ENCODE measurements at places on chromosomes 1 and 21.
A peak's percentile ranks its signal among the peaks of the same experiment; 100 is the strongest.

- DNase-seq: peak; percentile 19
Observed at GRCh38 chr1:228217551-228218344, 9.9 kb downstream of the OBSCN start.

DNA sequence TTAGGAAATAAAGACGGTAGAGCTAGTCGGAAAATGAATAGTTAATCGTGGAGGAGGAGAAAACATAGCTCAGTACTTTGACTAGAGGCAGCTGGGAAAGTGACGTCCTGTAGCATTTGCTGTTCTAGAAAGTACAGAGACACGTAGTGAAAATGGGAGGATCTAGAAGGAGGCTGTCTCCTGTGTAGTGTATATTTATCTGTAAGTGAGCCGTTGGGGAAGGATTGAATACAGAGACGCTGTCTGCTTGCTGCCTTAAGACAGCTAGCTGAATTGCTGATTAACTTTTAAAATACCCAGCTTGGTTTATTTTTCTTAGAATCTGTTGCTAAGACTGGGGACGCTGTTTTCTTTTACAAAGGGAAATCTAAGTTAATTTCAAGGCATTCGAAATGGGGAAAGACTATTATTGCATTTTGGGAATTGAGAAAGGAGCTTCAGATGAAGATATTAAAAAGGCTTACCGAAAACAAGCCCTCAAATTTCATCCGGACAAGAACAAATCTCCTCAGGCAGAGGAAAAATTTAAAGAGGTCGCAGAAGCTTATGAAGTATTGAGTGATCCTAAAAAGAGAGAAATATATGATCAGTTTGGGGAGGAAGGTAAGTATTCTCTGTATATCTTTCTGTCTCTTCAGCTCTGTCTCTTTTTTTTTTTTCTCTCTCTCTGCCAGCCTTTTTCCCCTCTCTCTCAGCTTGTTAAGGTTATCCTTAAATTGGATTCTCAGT is at the start of gene DNAJB4:
TSS of gene DNAJB4 (plus strand) at position 221 of the 729 bp plus-strand sequence. CDS start at position 393, 172 bp downstream.
- DNase-seq: peak; percentile 96

GRCh38 chr1:101741910-101742309 is 254.8 kb downstream of the OLFM3 start:
- no peak for DNase-seq

GRCh38 chr1:48047116-48047515 is 49.9 kb upstream of the TRABD2B start:
- DNase-seq: no peak

DNA sequence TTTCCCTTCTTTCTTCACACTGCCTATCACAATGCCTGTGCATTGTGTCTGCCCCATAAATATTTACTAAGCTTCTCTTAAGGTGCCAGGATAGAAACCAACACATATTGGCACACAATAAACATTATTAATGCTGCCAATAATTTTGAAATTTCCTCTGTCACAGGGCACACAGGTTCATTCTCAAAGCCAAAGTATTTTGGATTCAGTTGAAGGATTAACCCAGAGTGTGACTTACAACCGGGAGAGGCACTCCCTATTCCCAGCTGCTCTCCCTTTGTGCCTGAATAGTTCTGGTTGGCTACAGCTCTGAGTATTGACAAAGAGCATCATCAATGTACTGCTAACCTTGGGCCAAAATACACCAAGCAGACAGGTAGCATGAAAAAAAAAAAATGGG is 46.6 kb upstream of the ATP1A1 start:
- no peak for DNase-seq

DNA sequence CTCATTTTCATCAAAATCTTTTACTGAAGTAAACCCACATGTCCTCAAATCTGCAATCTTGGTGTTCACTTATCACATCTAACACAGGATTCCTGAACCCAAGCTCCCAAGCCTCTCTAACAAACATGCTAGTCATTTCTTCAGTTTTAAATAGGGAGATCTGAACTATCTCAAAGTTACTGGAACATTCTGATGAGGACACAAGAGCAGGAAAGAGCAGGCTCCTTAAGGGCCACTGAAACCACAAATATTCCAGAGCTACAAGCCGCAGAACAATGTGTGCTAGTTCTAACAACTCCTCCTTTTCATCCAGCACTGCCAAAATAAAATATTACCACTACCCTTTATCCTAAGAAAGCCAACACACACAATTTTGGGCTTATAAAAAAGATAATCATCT is 38.9 kb downstream of the WARS2 start:
- peak; percentile 89 for DNase-seq

GRCh38 chr1:183780159-183780558 is 24.8 kb upstream of the RGL1 start:
- no peak for DNase-seq

- DNase-seq: peak; percentile 74
Observed at GRCh38 chr1:243233908-243234307, 21.2 kb downstream of the CEP170 start.

DNA sequence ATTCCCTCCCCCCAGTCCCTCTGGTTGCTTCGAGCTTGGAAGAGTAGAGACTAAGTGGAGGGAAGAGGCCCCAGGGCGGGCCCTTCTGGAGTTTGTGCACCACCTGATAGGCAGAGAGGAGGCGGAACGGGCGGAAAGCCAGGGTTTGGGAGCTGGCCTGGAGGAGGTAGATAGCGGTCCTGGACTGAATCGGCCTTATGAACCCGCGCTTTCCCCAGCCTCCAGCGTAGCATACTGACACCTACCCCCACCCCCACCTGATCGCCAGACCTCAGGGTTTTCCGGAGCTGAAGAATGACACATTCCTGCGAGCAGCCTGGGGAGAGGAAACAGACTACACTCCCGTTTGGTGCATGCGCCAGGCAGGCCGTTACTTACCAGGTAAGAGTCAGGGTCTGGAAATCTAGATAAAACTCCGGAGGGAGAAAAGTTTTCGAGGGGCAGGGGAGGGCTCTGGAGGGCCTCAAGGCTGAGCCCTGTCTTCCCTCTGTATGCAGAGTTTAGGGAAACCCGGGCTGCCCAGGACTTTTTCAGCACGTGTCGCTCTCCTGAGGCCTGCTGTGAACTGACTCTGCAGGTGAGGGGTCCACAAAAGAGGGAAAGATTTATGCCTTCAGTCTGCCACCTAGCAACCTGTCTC is 705 bp downstream of the UROD start:
- peak; percentile 65 for DNase-seq

- peak; percentile 88 for DNase-seq
Observed at GRCh38 chr1:206513312-206514111, 6.2 kb downstream of the RASSF5 start.

GRCh38 chr1:103108376-103109150 is at the start of gene COL11A1:
TSS of gene COL11A1 (minus strand) at chr1:103108522. CDS start at chr1:103108178, 344 bp downstream.
- peak; percentile 47 for DNase-seq

- DNase-seq: no peak
Observed at GRCh38 chr1:101178341-101178687, 58.5 kb upstream of the S1PR1 start.
